ENCODE measurements at places on chromosomes 1 and 21.

GRCh38 chr1:213242883-213243282, 191.8 kb downstream of the RPS6KC1 start:
- DNase-seq, result no peak

- DNase-seq, result peak; percentile 25
Observed at GRCh38 chr1:101567582-101568189, 330.9 kb downstream of the S1PR1 start.

DNA sequence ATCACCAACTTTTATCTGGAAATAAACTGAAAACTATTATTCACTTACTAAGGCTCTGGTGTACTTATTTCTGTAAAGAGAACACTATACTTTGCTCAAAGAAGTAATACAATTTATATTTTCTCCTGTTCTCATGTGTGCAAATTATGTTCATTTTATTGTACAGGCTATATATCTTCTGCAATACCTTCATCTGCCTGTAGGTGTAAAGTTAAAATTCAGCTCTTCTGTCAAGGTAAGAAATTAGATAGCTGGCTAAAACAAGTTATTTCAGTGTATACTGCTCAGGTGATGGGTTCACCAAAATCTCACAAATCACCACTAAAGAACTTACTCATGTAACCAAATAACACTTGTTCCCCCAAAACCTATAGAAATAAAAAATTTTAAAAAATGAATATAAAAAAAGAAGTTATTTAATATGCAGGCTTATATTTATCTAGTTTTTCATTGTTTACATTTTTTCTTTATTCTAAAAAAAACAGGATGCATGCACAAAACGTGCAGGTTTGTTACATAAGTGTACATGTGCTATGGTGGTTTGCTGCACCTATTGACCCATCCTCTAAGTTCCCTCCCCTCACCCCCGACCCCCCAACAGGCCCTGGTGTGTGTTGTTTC, 81.5 kb downstream of the PTGER3 start:
- DNase-seq, result no peak

- no peak for DNase-seq
Observed at GRCh38 chr1:211013346-211014240, 120.4 kb downstream of the KCNH1 start.

DNA sequence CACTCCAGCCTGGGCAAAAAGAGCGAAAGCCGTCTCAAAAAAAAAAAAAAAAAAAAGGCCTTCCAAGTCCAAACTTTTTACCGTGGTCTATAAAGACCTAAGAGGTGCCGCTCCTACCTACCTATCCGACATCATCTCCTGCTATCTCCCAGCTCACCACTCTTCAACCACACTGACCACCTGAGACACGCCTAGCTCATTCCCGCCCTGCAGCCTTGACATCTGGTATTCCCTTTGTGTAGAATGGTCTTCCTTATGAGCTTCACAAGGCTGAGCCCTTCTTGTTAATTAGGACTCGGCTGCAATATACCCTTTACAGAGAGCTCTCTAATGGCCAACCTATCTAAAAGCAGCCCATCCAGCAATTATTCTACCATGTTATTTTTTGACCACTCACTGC, 680 bp downstream of the MAGOH start:
- DNase-seq, result no peak

DNA sequence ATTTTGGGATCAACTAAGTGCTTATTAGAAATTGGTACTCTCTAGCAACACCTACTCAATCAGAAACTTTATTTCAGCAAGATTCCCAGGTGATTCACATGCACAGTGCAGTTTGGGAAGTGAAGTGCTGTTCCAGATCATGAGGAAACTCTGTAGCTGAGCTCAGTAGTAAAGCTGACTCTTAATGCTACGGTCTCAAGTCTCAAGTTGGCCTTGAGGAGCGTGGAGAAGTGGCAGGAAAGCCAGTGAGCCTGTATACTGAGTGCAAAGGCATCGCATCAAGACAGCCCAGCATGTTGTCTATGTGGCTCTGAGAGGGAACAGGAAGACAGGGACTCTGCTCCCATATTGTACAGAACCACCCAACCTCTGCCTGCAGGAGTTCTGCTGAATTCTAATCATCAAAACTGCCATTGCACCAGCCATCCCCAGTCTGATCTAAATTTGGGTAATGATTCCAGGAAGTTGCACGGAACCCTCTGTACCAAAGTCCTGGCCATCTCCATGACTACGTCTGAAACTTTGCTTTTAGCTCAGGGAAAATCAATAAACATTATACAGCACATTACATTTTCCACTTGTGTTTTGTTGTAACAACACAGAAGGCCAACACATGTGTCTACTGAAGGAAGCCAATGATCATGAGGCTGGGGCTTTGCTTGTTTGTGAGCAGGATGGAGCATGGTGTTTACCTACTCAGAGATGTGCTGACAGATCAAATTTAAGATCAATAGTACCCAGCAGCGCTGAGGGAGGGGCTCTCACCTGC, 105.1 kb upstream of the TLR5 start:
- DNase-seq, result no peak

- peak; percentile 70 for DNase-seq
Observed at GRCh38 chr1:206735553-206736031, 35.0 kb upstream of the IL19 start.

- DNase-seq, result no peak
Observed at GRCh38 chr1:40921522-40921921, 58.0 kb upstream of the CTPS1 start.

GRCh38 chr1:243746751-243747150, 103.3 kb downstream of the AKT3 start:
- DNase-seq, result no peak

GRCh38 chr1:212440419-212440818, 7.7 kb downstream of the NENF start:
- DNase-seq, result no peak

DNA sequence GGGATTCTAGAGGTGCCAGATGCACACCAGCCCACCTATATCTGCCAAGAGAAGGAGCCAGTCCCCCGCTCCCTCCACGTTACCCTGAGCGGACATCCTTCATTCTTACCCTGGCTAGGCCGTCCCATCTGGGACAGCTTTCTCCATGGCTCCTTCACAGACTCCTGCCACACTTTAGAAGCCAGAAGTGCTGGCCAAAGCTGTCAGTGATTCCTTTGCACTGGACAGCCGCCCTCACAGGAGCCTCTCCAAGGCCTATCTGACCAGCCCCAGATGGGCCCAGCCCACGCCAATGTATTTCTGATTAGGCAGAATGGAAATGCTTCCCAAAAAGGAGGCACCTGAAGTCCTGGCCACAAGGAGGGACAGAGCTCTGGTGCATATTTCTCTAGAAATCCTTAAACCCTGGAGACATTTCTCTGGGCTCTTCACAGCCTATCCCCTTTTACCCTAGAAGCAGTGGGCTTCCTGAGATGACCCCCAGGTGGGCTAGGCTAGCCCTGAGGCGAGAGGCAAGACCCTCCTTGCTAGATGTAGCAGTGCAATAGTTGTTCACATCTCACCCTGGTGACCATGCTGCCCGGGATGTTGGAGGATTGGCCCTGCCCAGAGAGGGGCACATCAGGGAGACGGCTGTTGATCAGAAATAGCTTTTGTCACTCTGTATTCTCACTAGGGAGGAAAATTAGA, 44.1 kb downstream of the RASSF5 start:
- DNase-seq, result no peak

DNA sequence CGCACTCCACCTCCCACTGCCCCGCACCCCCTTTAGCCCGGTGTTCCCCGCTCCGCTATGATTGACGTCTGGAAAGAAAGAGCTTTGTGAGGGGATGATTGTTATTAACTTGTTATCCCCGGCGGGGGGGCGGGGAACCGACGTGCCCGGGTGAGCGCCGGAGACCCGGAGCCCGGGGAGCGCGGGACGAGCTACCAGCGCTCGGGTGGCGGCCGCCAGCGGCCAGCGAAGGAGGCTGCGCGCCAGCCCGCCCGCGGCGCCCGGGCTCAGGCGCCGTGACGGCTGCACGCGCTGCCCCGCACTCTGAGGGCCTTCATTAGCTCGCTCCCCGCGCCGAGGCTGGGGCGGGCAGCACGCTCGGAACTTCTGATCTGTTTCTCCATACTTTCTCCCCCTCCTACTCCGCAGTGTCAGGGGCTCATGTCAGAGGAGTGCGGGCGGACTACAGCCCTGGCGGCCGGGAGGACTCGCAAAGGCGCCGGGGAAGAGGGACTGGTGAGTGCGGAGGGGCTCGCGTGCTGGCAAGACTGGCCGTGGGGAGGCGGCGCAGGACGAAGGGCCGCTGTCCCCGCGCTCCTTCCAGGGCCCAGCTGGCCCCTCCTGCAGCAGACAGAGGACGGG, 2.1 kb downstream of the LHX8 start:
- peak; percentile 34 for DNase-seq

DNA sequence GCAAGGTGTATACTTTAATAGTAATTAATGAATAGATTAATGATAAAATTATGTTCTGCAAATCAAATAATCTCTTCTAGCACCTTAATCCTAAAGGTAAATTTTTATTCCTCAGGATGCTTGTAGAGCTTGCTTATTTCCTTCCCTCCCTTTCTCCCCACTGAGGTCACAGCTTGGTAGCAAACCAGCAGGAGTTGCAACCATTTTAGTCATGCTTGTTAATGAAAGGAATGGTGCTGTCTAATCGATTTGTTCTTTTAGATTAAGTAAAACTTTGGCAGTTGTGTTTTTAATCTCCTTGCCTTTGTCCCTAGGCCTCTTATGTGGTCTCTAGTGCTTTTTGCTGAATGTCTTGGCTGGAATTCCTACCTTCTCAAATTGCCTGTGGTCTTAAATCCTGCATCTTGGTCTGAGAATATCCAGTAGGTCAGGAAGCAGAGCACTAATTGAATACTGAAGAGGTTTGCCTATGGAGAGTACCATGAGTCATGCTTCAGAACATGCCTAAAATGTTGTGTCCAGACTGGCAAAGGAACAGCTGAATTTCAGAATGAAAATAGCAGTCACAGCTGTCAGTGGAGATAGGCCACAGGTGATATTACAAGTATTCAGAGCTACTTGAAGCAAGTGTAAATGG, 36.3 kb upstream of the RWDD3 start:
- peak; percentile 44 for DNase-seq

- DNase-seq, result peak; percentile 63
Observed at GRCh38 chr1:169999331-169999741, 75.2 kb downstream of the KIFAP3 start.

- no peak for DNase-seq
Observed at GRCh38 chr1:61089741-61090140, 7.4 kb downstream of the NFIA start.

DNA sequence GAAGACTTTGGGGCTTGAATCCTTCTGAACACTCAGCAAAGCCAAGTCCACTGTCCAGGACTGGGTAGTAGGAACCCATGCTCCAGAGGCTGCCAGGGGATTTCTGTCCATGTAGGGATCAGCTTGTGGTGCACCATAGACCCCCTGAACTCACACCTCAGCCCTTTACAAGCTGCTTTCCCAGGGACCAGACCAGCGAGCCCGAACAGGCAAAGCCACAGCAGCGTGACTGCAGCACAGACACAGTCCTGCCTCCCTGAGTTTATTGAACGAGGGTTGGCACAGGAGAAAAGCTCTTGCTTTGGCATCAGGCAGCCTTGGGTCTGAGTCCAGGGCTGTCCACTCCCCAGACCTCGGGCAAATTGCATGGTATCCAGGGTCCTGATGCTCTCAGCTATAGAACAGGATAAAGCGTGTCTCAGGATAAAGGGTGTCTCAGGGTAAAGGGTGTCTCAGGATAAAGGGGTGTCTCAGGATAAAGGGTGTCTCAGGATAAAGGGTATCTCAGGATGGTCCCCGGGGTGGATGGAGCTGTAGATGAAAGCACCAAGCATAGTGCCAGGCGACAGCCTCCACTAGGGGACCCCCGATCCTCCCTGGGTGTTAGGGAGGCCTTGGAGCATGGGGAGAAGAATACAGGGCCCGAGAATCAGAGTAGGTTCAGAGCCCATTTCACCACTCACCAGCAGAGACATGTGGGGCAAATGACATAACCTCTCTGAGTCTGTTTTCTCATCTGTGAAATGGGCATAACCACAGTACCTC, 648.8 kb downstream of the NPHP4 start:
- DNase-seq, result no peak

GRCh38 chr1:204791453-204792353, 79.0 kb upstream of the NFASC start:
- DNase-seq, result peak; percentile 74

GRCh38 chr1:7218210-7218832, 433.1 kb downstream of the CAMTA1 start:
- peak; percentile 46 for DNase-seq

- DNase-seq, result no peak
Observed at GRCh38 chr1:28354121-28354520, 15.4 kb upstream of the PHACTR4 start.

DNA sequence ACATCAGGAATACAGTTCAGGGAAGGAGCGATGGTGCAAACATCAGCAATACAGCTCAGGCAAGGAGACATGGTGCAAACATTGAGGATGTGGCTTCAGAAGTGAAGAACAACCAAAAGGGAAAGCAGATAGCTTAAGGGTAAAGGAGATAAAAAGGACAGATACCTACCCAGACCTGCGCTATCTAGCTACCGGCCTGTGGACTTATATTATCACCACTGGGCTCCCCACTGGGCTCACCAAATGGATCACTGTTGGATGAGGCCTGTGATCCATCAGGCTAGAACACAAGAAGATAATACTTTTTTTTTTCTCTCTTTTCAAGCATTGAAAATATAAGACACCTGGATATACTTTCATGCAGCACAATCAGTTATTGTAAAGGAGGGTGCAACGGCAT, 44.7 kb upstream of the C8B start:
- DNase-seq, result no peak

DNA sequence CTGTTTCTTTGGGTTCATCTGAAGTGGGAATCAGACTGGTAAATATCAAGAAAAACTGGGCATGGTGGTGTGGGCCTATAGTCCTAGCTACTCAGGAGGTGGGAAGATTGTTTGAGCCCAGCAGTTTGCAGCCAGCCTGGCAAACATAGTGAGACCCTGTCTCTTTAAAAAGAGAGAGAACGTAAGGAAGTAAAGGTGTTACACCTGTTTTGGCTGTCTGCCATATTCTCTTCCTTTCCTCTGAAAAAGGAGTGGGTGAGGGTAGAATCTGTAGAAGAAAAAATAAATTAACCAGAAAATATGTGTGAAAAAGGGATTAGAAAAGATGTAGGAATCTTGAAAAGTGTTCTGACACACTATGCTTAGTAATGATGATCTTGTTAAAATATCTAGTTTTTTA, 20.0 kb downstream of the AHCYL1 start:
- DNase-seq, result no peak

DNA sequence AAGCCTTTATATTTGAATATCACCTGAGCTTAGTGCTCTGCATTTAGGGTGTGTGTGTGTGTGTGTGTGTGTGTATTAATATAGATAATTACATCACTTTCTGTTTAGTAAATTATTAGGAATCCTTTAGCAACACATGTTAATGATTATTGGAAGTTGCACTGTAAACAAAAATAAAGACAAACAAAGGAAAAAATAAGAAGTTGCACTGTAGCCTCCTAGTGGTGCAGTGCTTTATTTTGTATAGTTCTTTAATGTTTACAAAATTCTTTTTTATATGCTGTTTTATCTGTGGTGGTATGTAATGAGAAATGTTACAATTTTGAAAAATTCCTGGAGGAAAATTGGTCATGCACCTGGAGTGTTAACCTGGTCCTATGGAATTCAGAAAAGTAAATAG, 69.2 kb downstream of the UBE4B start:
- no peak for DNase-seq
